SJSA1 (cell line): ENCODE measurements at places on chromosomes 4 and X. TPM values are rescaled to one million over a fixed set of nuclear protein-coding genes. Genes with fewer than 3 reads are reported as not detected.

The GABRA4 gene
- not detected in 2 replicates for total RNA-seq

The DTHD1 gene
- total RNA-seq, result not detected in 2 replicates

The NLRP2B gene
- total RNA-seq, result not detected in 2 replicates

DNA sequence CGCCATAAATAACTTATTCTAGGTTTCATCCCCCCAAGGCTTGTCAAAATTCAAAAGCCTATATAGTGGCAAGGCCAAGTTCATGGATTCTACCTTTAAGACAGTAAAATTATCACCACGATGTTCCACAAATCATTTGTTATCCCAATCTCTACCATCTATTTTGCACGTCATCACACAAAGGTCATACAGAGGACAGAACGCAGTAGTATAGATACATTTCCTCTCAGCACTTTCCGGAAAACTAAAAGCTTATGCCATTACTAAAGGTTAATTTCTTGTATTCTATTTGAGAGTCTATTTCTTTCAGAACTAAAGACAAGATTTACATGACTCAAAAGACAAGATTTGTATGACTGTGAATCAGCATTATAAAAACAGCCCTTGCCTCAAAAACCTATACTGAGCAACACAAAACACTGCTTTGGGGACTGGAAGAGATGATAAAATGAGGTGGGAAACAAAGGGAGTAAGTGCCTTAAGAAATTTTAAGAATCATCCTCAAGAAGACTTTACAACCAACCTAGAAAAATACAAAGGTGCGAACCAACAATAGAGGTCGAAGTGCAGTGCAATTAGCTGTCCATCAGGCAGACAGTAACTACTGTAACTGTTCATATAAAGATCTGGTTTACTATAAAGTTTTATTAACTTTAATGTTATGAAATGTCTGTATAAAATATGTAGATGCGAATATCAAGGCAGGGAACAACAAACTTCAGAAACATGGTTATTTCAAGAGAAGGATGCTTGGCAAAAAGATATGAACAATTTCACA is 7.6 kb downstream of the UBE2D3 start:
- DNase-seq, result no peak

GRCh38 chr4:44159991-44160390 is 288.6 kb downstream of the KCTD8 start:
- no peak for DNase-seq

GRCh38 chrX:132059973-132060540 is 37.0 kb downstream of the STK26 start:
- DNase-seq, result no peak

DNA sequence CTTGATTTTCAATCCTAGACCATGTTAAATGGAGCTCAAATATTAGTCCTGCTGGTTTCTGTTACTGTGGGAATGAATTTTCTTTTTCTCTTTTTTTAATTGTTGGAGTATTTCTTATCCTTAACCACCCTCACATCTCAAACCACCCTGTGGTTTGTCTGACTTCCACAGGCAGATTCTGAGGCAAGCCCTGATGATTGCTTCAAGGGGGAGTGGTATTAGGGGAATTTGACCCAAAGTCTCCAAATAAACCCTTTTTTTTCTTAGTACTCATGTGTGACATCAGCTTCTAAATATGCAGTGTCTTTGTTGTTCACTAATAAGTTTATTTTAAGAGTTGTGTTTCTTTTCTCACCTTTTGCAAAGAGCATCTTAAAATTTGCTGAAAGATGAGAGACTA is 810.3 kb downstream of the IL1RAPL1 start:
- no peak for DNase-seq

- no peak for DNase-seq
These were observed 56.3 kb upstream of the LNX1 start for GRCh38 chr4:53647547-53647946.

DNA sequence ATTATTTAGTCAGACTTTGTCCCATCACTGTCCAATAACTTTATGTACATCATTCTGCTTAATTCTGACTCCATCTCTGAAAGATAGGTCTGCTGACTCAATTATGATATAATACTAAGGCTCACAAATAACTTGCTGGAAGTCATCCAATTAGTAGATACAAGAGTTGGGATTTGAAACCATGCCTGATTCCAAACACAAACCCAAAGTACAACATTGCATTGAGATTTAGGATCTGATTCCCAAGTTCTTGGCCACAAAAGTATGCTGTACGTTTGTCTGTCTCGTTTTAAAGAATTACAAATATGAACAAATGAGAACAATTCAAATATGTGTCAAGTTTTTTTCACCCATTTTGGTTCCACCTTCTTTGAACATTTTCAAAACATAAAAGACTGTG is 108.8 kb downstream of the AMELX start:
- DNase-seq, result no peak

DNA sequence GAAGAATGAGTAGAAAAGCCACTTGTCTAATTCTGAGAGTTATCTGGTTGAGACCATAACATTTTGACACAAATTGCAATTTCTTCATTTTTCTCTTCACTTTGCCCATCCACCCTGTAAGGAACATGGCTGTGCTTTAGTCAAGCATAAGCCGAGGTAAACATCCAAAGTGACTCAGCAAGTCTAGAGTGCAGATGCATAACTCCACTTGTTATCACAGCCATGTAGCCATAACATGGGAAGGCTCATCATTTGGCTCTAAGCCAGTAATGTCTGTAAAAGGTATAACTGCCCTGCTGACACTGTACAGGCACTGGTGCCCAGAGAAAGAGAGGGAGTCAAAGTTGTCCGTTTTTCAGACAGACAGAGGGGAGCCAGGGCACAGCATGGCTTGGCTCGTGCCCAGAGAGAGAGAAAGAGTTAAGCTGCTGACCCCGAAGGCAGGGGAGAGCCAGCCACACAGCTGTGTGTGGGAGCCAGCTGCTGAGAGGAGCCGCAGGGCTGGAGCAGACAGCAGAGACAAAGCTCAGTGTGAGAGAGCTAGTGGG is 76.9 kb upstream of the EXOC1L start:
- DNase-seq, result no peak
